ENCODE measurements at places on chromosomes 3 and 15.

GRCh38 chr3:58358092-58358491 lies 25.4 kb downstream of the PXK start:
- no peak for DNase-seq

DNA sequence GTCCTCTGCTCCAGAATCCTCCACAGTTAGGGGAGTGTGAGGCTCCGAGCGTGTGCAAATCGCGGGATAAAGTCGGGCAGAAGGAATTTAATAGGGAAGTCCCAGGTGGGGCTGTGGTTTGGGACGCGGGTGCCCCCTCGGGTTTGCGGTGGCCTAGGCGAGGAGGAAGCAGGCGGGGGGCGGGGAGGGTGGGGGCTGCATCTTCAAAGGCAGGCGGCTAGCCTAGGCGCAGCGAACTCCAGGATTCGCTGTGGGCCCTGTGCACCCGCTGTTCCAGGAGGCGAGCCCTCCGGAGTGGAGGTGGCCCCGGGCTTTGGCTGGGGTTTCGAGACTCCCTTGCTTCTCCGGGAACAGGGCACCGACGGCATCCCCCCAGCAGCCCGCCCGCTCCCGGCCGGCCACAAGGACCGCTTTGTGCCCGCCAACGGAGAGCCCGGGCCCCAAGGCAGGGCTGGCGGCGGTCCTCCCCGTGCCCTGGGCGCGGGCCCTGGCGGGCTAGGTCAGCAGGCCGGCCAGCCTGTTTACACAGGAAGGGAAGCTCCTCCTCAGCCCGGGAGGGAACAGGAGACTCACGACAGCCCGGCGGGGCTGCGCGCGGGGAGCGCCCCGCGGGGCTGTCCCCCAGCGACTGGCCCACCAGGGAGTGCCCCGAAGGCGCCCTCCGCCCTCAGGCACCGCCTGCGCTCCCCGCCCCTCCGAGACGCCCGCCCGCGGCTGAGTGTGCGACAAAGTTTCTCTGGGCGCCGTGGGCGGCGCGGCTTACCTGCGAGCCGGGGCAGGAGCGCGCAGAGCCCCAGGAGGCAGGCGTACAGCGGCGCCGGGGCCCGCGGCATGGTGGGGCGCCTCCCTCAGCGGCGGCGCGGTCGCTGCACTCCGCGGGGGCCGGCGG lies 753 bp downstream of the ITGB5 start:
- DNase-seq, result no peak

- DNase-seq, result no peak
Measured at GRCh38 chr15:90053685-90054466, 48.4 kb downstream of the IDH2 start.

DNA sequence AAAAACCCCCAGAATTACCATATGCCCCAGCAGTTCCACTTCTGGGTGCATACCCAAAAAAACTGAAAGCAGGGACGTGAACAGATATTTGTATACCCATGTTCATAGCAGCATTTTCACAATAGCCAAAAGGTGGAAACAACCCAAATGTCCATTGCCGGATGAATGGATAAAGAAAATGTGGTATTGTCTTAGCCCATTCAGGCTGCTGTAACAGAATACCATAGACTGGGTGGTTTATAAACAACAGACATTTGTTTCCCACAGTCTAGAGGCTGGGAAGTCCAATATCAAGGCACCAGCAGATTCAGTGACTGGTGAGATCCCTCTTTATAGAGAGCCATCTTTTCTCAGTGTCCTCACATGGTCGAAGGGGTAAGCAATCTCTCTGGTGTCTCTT lies 182.1 kb upstream of the ANKRD28 start:
- no peak for DNase-seq

DNA sequence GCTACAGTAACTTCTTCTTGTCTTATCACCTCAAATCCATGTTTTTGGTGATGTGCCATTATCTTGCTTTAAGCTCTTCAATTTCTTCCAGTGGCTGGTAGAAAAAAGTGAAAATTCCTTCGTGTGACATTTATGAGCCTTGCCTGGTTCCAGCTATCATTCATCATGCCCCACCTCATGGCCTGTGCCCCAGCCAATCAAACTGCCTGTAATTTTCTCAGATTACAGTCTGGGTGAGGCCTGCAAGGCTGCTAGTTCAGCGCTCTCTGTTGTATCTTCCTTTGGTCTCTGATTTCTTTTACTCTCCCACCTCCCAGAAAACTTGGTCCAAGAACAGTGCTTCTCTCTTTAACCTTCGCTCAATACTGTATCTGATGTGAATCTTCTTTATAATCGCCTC lies 249.3 kb upstream of the ZNF717 start:
- no peak for DNase-seq

DNA sequence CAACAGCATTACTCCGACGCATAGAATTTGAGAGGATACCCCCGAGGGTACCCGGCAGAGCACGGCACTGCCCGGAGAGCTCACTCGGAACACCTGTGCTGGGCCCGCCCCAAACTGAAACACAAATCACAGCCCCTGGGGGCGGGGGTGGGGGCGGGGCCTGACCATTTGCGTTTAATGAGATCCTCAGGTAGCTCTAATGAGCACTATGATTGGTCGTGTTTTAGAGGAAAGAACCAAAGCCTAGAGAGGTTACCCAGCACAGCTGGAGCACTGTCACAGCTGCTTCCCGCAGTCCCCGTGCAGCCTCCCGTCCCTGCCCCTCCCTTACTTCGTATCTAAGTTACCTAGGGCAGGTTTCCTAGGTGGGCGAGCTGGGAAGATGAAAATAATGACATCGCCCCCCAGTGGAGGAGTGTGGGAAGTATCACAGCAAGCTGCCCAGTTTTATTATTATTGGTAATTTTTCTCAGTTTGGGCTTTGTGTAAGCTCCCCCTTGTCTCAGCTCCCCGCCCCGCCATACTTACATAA lies 187.1 kb downstream of the PDE8A start:
- DNase-seq, result no peak

DNA sequence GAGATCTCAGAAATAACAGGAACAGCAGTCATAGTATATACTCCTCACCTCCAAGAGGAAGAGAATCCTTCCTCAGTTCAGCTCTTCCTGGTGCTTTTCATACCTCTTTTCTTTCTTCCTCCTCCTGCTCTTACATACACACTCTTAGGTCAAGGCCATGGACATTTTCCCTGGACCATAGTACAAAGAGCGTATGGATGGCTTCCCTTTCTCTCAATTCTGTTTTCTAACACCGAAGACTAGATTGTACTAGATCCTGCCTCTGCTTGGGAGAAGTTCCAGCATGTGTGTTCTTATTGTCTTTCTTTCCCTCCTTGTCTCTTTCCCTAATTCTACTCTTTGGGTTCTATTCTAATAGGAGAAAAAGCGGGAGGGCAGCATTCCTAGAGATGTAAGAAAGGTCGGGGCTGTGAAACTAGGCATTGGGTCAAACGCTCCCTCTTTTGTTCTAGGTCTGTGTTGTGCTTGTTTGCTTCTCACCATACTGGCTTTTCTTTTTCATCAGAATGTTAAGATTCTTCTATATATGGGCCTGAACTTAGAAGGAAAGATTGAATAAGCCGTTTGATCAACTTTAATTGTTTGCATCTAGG lies 77.4 kb downstream of the VPS8 start:
- no peak for DNase-seq

DNA sequence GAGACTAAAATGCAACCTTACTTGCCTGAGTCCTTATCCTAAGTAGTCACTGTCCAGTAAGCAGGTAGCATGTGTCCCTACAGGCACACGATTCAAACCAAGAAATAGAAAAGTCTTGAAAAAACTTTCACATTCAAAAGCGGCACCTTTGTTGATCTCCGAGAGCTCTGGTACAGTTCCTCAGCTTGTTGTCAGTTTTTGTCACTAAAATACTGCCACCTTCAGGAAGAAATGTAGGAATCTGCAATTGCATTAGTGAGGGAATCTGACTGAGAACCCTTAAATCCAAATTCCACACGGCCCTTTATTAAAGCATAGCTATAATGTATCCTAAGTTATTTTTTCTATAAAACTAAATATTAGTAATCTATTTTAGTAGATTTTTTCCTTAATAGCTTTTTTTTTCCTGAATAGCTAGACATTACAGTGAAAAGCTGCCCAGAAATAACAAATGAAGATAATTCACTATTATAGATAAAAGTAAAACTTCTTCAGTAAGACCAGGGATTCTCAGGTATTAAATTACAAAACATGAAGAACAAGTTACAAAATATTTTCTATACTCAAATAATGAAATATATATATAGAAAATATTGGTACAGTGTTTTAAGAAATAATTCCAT lies 44.0 kb downstream of the CCDC54 start:
- DNase-seq, result no peak

Data from AG09309 (cell line).